ENCODE measurements at places on chromosomes 5 and 9.

GRCh38 chr9:94472806-94473360, 82.0 kb upstream of the PCAT7 start:
- no peak for DNase-seq

DNA sequence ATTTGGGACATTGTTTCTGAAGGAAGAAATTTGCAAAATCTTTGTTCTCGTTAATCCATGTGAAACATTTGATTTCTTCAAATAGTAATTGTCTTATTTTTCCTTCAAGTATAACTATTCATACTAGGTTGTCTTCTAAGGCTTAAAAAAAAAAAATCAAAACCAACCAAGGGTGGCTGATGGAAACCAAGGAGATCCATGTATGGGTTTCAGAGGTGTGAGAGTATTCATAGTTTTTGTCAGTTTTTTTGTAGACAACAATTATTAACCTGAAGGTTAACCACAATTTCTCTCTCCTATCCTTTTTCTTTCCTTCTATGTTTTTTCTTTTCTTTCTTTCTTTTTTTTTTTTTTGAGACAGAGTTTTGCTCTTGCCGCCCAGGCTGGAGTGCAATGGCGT, 35.4 kb downstream of the KDM4C start:
- DNase-seq = no peak

- no peak for DNase-seq
These were observed 886.8 kb upstream of the SEMA6A start for GRCh38 chr5:117461403-117461802.

- no peak for DNase-seq
These were observed 91.1 kb downstream of the SNCAIP start for GRCh38 chr5:122402955-122403685.

GRCh38 chr9:28868228-28868990, 1295.1 kb upstream of the C9orf72 start:
- no peak for DNase-seq

DNA sequence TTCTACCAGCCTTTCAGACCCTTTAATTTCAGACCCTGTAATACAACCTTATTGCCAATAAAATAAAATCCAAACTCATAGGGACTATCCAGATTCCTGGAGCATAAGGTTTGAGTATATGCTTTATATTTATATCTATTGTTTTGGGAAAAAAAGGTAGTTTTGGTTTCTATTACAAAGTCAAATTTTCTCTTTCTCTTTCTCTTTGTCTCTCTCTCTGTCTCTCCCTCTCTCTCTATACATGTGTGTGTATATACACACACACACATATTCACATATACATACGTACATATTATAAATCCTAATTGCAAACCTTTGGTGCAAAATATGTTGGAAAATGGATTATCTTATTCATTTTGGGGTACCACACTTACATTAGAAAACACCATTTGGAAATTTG, 39.0 kb downstream of the TMEM232 start:
- DNase-seq = no peak

GRCh38 chr9:86454701-86455615, 100.7 kb upstream of the TUT7 start:
- no peak for DNase-seq

DNA sequence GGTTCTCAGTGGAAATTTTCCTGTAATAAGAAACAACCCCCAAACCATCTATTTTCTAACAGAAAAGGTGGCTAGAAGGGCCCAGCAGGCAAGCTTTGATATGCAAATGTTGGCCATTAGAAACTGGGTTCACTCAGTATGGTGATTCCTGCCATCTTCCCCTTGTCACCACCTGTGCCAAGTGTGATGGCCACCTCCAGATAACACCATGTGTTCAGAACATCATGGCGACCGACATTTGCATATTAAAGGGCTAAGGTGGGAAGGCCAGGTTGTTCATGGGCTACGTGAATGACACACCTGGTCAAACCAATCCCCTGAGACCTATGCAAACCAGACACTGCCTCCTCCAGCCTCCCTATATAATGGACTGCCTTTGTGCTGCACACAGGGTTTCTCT, 20.4 kb downstream of the FOXE1 start:
- DNase-seq = no peak

DNA sequence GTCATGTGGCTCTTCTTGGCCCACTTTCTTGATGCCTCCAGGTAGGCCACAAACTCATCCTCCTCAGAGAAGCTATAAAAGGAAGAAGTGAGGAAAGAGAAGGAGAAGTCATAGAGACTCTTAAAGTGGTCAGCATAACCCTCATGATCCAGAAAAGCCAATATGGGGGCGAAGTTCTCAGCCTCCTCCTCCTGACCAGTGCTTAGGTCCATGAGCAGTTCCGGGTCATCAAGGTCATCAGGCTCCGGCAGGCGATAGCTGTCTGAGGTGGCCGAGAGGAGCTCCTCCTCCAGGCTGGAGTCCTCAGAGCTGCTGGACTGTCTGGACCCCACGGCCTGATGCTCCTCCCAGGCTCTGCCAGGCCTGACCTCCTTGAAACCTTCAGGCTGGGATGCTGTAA, 34.7 kb downstream of the SH3TC2 start:
- no peak for DNase-seq

DNA sequence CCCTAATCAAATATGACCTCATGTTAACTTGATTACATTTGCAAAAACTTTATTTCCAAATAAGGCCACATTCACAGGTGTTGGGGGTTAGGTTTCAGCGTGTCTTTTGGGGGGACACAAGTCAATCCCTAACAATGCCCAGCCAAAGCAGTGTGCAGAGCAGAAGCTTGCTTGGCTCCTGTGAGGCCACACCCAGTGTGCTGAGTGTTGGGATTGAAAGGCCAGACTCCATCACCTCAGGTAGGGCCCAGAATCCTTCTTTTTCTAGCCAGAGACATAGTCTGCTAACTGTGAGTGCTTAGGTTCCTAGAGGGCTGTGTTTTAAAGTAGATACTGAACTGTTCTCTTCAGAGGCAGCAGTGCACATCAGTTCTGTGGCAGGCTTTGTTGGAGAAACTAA, 27.9 kb downstream of the KDM4C start:
- DNase-seq = no peak

GRCh38 chr5:165620394-165620793, 2115.0 kb downstream of the MAT2B start:
- DNase-seq = no peak

DNA sequence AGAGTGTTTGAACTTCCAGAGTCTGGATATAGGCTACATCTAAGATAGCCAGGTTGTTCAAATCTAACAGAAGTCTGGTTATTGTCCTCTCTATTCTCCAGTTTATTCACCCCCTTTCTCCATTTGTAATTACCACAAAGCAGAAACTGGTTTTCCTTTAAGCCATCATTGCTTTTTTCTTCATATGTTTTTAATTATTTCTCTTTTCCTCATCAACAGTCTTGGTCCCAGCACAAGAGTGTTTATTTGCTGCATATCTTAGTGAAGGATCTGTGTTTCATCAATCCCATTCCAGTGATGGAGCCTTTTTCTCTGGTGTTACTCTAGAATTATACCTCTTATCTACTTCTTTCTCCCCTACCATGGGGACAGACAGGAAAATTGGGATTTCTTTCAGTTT, 142.2 kb downstream of the CAMK4 start:
- DNase-seq = no peak

DNA sequence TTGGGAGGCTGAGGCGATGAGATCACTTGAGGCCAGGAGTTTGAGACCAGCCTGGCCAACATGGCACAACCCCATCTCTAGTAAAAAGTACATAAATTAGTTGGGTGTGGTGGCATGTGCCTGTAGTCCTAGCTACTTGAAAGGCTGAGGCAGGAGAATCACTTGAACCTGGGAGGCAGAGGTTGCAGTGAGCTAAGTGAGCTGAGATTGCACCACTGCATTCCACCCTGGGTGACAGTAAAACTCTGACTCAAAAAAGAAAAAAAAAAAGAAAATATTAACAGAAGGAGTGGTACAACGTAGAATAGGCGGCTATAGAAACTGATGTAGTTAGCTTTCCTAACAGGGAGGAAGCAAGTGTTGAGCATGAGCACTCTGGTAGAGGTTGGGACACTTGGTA, 59.9 kb downstream of the PBX3 start:
- DNase-seq = no peak

DNA sequence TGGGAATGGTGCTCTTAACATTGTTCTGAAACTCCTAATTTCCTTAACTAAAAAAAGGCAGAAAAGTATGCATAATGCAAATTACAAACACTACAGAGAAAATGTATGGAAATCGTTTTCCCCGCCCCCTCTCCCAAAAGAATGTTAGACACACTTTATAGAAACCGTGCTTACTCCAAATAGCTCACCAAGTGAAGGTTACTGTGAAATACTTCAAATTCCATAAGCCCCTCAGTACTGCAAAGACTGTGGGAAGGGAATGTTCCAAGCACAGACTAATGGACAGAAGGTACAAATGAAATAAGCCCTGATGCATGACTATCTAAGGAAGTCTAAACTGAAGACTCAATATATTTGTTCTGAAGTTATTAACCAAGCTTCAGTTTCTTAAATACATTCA, 12.5 kb downstream of the MAPKAP1 start:
- DNase-seq = no peak

DNA sequence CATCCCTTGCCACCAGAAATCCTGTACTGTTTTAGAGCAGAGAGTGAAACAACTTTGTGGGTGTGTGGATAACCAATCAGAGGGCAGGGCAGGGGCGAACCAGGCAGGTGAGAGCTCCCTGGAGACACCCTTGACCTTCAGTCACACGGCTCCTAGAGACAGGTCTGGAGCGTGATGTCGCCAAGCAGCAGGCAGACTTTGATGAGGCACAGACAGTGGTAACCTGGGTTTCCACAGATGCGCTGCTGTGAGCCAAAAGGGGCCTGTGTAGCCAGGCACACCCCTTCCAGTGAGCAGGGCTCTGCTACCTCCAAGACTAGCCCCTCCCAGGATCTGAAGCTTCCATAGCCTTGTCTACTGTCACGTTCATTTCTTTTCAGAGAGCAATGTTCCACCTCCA, 317.8 kb upstream of the ADCY2 start:
- no peak for DNase-seq

DNA sequence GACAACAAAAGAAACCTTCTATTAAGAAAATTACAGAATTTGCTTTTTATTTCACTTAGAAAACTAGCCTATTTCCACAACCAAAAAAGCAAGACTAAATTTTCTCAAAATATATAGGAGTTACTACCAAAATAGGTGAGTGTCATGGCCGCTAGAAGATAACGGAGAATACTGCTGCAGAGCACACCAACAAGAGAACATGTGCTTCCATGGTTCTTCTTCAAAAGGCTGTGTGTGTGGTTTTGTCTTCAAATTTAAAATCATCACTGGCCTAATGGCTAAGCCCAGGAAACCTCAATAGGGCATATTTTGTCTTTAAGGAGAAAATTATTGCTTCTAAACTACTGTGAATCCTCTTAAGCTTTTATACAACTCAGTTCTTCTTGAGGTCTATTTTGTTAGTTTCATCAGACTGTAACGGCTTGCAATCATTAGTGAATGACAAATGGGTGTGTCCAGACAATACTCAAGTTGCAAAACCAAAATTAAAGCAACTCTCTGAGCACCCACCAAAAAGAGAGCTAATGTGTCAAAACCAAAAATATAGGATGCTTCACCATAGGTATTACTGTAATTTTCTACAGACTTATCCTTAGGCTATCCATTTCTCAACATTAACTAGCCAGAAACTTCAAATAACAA, 3.3 kb downstream of the SETX start:
- no peak for DNase-seq

DNA sequence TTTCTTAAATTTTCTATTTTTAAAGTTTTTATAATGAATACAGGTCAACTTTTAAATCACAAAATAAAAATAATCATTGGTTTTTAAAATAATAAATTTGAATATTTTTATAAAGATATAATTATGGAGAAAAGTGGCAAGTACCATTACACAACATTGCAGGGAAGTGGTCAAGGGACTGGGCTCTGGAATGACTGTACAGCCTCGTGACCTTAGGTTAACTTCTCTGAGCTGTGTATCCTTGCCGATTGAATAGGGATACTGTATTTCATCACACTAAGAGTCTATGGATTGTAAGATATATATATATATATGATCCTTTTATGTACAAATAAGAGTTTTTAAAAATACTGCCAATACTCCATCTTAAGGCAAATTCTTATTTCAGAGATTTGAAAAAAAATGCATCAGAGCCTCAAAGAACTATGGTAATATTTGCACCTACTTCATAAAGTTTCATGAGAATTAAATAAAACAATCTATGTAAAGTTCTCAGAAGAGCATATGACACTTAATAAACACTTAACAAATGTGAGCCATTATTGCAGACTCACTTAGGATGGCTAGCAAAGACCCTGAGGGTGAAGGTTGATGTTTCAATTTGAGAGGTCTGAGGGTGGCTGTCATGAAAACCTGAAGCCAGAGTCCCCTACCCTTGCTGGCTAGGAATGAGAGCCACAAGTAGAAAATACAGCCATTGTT, 136.5 kb downstream of the CCDC192 start:
- no peak for DNase-seq

DNA sequence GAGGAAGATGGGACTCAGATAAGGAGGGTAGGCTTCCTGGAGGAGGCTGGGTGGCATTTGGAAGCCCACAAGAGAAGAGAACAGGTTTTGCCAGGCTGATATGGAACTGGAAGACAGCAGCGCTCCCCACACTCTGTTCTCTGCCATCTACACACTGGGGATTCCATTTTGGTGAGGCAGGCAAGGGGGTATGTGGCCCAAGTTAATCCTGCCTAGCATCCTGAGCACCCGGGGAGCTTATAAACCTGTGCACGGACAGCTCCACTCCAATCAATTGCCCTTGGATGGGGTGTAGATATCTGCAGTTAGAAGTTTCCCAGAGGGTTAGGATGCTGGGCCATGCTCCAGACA, 158.8 kb downstream of the MACROH2A1 start:
- DNase-seq = no peak

Measured in right renal pelvis (tissue), 4 donors.